ENCODE measurements at places on chromosomes 5 and 9.

- no peak for DNase-seq
Measured at GRCh38 chr9:128706045-128706444, 3.7 kb downstream of the PKN3 start.

GRCh38 chr9:99889120-99889519, 17.3 kb upstream of the STX17 start:
- DNase-seq: no peak

- no peak for DNase-seq
Measured at GRCh38 chr5:105639068-105639467, 2031.7 kb downstream of the EFNA5 start.

- DNase-seq: no peak
Measured at GRCh38 chr5:101390151-101390908, 487.2 kb upstream of the ST8SIA4 start.

- DNase-seq: no peak
Measured at GRCh38 chr5:99104538-99105132, 175.8 kb upstream of the CHD1 start.

DNA sequence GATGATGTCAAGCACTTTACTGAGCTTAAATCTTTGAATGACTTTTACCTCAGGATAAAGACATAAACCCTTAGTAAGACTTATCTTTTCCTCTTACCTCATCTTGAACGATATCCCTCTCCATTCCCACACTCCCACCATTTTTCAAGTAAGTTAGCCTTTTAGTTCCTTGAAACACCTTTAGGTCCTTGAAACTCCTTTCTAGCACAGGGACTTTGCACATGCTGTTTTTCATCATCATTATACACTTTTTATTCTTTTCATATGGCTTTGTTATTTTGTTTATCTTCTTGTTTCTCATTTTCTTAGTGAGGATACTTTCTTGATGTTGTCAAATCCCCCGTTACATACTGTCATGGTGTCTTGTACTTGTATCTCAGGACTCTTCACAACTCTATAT, 24.8 kb downstream of the YTHDC2 start:
- no peak for DNase-seq

DNA sequence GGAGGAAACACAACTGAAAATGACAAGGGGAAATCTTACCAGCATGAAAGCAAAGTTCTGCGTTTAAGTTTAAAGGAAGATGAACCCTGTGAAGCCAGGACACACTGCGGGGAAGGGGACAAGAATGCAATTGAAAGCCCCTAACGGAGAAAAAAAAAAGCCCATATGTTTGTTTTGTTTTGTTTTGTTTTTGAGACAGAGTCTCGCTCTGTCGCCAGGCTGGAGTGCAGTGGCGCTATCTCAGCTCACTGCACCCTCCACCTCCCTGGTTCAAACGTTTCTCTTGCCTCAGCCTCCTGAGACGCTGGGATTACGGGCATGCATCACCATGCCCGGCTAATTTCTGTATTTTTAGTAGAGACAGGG, 2.9 kb downstream of the STK10 start:
- no peak for DNase-seq

- DNase-seq: no peak
Measured at GRCh38 chr5:53537711-53538110, 22.7 kb upstream of the NDUFS4 start.

DNA sequence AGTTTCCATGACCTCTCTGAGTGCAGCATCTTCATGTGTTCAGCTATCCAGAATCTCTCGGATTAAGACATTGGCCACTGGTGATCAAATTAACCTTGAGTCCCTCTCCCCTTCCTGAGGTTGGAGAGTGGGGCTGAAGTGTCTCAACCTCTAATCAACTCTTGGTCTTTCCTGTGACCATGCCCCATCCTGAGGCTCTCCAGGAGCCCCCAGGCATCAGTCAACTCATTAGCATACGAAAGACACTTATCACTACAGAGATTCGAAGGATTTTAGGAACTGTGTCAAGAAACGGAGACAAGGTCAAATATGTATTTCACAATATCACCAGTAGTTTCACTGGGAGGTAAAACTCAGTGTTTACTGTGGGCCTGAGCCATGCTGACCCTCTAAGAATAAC, 130.2 kb upstream of the CCDC152 start:
- DNase-seq: no peak

GRCh38 chr5:66904189-66904588, 292.4 kb downstream of the CD180 start:
- no peak for DNase-seq

DNA sequence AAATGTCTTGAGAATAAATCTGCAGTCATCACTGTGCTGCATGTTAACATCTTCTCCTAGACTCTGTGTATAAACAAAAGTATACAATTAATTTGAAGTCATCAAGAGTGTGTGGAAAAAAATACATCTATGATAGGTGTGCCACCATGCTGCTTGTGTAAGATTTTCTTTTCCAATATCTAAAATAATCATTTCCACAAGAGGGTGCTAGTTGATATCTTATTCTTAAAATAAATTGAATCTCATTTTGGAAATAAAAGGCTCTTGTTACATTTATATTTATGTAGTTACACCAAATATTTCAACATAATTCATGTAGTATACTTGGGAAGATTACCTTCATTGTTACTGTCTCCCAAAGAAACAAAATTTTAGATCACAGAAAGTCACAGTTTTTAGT, 14.1 kb upstream of the MOCS2 start:
- DNase-seq: no peak

DNA sequence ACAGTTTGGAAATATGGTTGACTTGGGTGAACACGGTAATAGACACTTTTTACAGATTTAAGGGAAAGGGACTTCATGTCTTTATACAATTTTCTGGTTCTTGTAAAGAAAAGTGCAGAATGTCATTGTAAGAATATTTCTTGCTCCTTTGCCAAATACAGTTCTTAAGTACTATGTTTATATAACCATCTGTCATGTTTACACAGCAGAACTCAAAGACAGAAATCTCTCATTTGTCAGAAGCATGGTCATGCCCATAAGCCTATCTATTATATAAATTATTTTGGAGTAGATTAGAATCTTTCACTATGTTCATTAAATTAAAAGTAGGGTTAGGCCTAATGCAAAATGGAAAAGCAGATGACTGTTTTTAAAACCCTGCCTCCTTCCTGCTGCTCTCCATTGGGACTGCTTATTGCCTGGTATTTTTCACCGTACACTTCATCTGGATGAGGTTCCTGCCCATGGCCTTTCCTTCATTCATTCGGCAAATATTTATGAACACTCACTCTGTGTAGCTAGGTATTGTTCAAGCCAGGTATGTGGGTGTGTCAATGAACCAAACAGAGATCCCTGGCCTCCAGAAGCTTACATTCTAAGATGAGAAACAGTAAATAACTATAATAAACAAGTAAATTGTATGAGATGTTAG, 558.1 kb downstream of the NR2F1-AS1 start:
- no peak for DNase-seq

- DNase-seq: no peak
Measured at GRCh38 chr5:147461915-147462314, 48.0 kb downstream of the DPYSL3 start.

DNA sequence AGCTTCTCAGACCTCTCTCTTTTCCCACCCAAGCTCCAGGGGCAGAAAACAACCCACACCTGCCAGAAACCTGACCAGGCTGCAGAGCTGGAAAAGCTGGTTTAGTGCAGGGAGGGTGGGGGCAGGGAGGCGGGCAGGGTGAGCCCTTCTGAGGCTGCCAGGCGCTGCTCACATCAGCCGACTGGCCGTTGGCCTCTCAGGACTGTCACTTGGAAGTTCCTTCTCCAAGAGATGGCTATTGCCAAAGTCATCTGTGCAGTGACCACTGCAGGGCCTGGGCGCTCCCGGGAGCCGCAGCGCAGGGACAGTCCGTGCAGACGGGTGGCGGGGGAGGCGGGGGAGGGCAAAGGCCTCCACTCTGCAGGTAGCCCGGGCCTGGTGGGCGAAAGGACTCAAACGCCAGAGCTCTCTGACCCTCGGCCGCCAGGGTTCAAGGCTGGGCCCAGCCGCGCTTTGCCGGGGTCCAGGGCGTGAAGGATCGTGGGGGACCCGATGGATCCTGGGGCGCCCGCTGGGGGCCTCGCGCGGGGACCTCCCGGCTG, 205.0 kb upstream of the IER5L start:
- DNase-seq: no peak

- no peak for DNase-seq
Measured at GRCh38 chr9:131420980-131421624, 27.2 kb downstream of the PRRC2B start.

DNA sequence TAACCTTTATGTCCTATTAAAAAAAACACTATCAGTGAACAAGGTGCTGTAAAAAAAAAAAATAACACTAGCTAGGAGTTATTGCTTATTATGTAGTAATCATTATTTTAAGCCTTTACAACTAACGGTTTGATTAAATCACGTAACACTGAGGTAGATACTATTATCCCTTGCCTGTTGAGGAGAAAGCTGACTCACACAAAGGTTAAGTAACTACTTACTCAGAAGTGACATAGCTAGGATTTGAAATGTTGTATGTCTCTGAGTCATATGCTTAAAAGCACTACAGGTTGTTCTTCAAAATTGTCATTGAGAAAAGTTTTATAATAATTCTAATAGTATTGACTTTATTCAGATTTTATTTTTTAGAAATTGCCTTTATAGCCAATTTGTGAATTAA, 8.8 kb downstream of the TENT2 start:
- no peak for DNase-seq

GRCh38 chr9:117414906-117415331, at the start of gene ASTN2:
Gene ASTN2 (minus strand): TSS chr9:117415057. CDS start chr9:117414938, 119 bp downstream.
- DNase-seq: no peak

GRCh38 chr9:69549310-69550202, 122.6 kb downstream of the APBA1 start:
- DNase-seq: no peak

DNA sequence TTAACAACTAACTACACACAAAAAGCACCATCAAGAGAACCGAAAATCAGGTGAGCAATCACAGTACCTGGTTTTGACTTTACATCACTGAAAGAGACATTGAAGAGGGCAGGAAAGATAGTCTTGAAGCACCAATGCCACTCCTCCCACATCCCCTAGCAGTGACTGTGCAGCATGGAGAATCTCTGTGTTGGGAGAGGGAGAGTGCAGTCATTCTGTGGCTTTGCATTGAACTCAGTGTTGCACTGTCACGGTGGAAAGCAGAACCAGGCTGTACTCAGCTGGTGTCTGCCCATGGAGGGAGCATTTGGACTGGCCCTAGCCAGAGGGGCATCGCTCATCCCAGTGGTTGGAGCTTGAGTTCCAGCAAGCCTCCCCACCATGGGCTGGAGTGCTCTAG, 40.4 kb downstream of the C5 start:
- DNase-seq: no peak

GRCh38 chr5:143980506-143980905, 168.5 kb downstream of the HMHB1 start:
- DNase-seq: no peak

- peak; percentile 61 for DNase-seq
Measured at GRCh38 chr5:96662725-96663518, 746 bp downstream of the CAST start.

GRCh38 chr9:132242621-132243155, 80.8 kb downstream of the NTNG2 start:
- no peak for DNase-seq

DNA sequence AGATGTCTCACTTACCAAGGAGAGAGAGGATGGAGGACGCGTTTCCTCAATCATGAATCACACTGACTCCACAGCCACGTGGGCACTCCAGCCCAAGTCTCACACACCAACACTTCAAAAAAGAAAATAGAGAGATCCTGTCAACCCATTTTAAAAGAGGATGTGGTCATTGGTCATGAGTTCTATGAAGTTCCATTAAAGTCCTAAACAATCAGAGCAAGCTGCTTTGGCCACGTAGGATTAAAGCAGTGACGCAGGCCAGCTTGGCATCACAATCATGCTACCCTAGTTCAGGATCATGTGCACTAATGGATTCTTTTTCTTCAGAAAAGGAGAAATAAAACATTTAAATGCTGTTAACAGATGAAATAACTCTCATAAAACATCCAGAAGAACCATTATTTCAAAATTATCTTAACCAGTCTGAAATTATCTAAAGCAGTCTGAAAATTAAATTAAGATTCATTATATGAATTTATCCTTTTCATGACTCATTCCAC, 108.1 kb downstream of the SEMA5A start:
- no peak for DNase-seq

GRCh38 chr9:132631280-132631679, 38.5 kb downstream of the DDX31 start:
- no peak for DNase-seq

DNA sequence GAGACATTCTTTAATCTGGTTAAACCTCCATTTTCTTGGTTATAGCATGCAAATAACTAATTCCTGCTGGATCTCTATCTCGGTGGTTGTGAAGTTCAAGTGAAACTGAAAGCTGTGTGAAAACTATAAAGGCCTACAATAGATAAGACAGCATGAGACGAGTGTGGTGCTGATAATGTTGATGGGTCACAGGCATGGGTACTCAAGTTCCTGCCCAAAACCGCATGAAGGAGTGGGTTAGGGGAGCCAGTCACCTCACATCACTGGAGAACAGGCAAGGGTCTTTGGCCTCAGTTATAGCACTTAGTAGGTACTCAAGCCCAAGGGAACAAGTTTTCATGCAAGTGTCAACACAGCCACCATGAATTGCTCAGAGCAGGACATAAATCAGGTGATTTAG, 16.7 kb downstream of the HMHB1 start:
- no peak for DNase-seq

- DNase-seq: no peak
Measured at GRCh38 chr5:111784491-111785181, 27.6 kb upstream of the NREP start.

DNA sequence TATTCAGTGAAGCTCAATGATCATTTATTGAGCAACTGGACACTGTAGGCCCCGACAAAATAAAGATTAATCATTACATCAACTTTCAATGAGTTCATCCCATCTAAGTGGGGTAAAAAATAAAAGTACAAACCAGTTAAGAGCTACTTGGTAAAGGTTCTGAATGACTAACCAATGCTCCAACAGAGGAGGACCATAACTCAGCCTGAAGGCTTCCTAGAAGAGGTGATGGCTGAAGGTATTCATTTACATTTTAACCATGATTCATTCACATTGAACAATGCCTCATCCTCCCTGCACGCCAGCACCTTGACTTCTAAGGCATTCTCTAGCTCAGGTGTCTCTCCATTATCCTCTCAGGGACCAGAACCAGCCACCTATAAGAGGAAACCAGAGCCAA, 201.4 kb downstream of the ZNF462 start:
- DNase-seq: no peak

DNA sequence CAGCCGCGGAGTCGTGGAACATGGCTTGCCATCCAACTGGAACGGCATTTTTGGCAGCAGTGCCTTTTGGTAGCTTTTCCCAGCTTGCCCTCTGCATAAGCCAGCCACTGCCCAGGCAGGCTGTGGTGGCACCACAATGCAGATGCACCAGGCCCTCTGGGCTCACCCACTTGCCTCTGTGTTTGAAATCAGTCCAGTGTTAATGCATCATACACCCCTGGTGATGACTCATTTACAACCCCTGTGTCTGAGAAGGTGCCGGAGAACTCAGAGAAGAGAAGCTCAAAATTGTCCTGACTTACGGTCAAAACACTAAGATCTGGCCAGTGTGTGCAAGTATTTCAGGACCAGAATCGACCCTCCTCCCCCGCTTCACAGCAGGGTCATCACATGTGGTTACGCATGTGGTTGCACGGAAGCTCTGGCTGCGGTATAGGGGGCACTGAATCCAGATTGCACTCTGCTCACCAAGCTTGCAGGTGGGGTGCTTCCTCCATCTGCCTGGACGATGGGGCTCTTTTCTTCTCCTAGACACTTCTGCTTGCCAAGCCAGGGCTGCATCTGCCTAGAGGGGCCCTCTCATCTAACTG, 66.5 kb upstream of the SMIM15 start:
- DNase-seq: no peak

- DNase-seq: no peak
Measured at GRCh38 chr5:62011089-62011664, 294.8 kb upstream of the KIF2A start.

Measured in stimulated activated CD4-positive, alpha-beta T cell treated with anti-CD3 and anti-CD28 coated beads, TNF-alpha, amount 100 ng/mL, for 1 hour (primary cell).